ENCODE measurements at places on chromosomes 2 and 18. TPM values are rescaled to one million over a fixed set of nuclear protein-coding genes. Genes with fewer than 3 reads are reported as not detected.

DNA sequence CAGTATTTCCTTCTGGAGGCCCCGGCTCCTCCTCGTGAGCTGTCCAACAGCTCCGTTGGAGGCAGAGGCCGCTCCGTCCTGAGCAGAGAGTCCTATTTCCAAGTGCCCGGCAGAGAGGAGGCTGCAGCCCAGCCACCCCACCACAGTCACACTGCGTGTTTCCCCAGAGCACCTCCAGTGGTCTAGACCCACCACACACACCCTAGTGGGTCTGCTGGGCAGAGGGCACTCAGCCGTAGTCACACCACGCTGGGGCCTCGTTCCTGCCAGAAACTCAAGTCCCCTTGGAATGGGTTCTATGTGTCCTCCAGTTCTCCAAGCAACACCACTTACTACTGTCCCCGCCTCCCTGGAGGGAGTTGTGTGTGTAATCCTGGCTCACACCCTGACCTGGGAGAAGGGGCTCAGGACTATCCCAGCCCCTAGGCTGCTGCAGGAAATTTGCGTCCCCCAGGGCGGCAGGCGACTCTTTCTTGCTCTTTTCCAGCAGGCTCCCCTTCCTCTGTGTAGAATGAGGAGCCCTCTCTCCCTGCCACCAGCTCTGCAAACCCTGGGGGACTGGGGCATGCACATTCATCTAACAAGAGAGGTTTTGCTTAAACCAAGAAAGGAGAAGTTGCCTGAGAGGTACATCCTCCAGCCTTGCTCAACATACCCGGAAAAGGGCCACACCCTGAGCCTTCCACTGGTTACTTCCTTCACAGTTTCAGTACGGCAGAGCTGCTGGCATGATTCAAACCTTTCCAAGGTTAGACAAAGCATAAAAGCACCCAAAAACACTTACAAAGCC lies 114.1 kb downstream of the NDUFA10 start:
- no peak for DNase-seq

DNA sequence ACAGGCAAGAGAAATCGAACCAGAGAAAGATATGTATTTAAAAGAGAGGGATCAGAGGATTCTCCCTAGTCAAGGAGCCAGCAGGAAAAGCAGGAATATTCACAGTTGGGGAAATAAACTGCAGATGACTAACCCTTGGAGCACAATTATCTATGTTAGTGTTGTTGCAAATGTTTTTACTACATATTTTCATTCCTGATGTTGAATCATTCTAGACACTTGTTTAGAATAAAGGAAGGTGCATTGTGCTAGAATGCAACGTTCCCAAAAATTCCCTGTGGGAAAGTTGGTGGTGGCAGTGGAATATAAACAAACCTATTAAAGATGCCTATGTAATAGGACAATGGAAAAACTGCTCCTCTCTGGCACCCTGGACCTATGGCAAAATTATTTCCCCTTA lies 63.3 kb downstream of the DTNA start:
- no peak for DNase-seq

DNA sequence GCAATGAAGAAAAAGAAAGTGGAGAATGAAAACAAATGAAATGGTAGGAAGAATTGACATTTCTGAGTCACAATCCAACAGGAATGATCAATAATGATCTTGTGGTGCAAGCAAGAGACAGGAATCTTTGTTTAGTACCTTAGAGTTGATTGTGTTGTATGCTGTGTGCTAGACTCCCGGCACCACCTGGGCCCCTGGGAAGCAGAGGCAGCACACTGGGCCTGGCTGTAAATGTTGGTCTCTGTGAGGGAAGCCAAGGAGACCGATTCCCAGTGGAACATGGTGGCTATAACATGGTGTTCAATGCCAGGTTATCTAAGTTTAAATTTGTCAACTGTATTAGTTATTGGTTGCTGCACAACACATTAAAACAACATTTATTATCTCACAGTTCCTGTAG lies 9.8 kb upstream of the CWC22 start:
- DNase-seq = no peak

GRCh38 chr18:55534547-55534946 lies 53.4 kb downstream of the TCF4 start:
- DNase-seq = no peak

DNA sequence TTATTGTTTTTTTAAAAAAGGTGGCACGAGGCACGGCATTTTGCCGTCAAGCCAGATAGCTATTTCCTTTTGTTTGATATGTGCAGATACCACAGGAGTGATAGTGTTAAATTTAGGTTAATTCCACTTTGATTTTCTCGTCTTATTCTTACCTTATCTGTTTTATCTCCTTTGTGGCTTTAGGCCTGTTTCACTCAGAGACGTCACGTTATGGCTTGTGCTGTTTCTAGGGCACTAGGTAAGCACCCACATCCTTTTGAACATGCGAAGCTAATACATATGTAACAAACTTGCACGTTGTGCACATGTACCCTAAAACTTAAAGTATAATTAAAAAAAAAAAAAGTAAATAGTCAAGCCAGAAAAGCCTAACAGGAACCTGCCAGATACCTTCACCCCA lies 57.8 kb downstream of the C18orf63 start:
- no peak for DNase-seq

The GCKR gene
- total RNA-seq = 0.56 TPM

The MGAT4A gene
- 56.5 TPM for total RNA-seq

The UGT1A4 gene
- not detected for total RNA-seq

The CERS6 gene
- 8.1 TPM for total RNA-seq

The STRN gene
- 8.3 TPM for total RNA-seq

The FAM124B gene
- total RNA-seq = 0.29 TPM

The ALLC gene
- not detected for total RNA-seq

All from pancreas (tissue), 10 donors.